ENCODE measurements at places on chromosomes 13 and 19. TPM values are rescaled to one million over a fixed set of nuclear protein-coding genes. Genes with fewer than 3 reads are reported as not detected.

ILF3 gene
- 231 TPM for polyA plus RNA-seq

VSTM2B gene
- polyA plus RNA-seq: not detected

ZNF470 gene
- not detected for polyA plus RNA-seq

DNA sequence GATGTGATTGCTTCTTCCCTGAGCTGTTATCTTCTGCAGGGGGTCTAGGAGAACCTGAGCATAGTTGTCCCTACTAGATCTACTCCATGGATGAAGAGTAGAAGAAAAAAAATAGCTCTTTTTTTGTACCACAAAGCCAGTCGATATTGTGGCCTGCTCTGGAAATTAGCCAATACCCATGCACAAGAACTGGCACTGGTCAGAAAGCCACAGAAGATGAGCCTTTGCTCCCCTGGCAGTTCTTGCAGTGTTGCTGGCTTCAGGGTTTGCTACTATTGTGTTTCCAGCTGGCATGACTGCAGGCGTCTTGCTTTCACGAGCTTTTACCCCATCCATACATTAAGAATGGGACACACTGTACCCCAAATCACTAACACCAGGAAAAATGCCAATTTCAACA, 547.7 kb upstream of the KLF12 start:
- no peak for DNase-seq

- no peak for DNase-seq
These were observed 204.2 kb downstream of the TSHZ3 start for GRCh38 chr19:31145007-31145406.

- no peak for DNase-seq
These were observed 2.1 kb upstream of the RAVER1 start for GRCh38 chr19:10335352-10335985.
